Left renal cortex interstitium (tissue), 4 donors: ENCODE measurements at places on chromosomes 3 and 15.

GRCh38 chr3:32994045-32994444, 42.6 kb downstream of the CCR4 start:
- DNase-seq, result no peak

DNA sequence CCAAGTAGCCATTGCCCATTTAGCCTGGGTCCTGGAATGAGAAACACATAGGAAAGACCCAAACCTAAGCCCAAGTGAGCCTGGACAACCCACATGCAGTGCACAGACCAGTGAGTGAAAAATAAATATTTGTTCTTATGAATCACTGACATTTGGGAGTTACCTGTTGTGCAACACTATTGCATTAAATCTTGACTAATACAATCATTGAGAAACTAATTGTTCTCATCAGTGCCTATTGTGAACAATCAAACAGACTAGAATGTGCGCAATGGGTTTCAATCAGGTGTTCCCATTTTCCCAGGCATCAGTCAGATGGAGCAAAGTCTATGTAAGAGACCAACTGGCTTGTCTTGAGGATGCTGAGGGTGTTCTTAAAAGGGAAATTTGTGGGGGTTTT, 54.7 kb upstream of the CNOT10 start:
- DNase-seq, result no peak

DNA sequence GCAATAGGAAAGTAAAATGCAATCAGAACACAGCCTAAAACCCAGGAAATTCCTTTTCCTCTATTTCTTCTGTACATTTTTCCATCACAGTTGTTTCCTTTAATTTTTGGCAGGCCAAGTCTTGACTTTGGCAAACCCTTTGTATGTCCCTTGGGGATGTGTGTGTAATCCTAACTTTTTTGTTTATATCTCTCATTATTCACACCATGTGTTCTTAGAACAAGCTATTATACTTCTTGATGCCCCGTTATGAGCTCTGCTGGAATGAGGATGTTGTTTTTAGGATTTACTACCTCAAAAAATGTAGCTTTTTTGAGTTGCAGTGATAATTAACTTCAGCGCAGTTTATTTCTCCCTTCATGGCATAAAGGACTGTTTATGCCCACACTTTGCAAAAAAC, 123.4 kb downstream of the ABI3BP start:
- DNase-seq, result no peak

- no peak for DNase-seq
Observed at GRCh38 chr15:62901087-62901486, 141.5 kb upstream of the TPM1 start.

GRCh38 chr15:61623746-61624145, 394.6 kb upstream of the RORA start:
- no peak for DNase-seq

DNA sequence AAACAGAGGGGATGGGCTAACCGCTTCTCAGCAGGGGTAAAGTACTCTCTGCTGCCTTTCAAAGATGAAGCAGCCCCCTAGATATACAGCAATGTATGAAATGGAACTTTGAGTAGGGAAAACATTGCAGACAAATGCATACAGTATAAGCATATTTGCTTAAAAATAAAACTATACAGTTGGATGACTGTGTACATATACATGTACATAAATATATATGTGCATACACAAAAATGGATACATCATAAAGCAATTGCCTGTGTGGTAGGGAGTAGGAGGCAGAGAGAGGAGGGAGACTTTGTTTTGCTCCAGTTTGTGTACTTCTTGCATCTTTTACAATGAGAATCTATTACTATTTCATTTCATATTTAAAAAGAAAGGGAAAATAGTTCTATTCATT, 28.4 kb downstream of the NSMCE3 start:
- DNase-seq, result no peak

DNA sequence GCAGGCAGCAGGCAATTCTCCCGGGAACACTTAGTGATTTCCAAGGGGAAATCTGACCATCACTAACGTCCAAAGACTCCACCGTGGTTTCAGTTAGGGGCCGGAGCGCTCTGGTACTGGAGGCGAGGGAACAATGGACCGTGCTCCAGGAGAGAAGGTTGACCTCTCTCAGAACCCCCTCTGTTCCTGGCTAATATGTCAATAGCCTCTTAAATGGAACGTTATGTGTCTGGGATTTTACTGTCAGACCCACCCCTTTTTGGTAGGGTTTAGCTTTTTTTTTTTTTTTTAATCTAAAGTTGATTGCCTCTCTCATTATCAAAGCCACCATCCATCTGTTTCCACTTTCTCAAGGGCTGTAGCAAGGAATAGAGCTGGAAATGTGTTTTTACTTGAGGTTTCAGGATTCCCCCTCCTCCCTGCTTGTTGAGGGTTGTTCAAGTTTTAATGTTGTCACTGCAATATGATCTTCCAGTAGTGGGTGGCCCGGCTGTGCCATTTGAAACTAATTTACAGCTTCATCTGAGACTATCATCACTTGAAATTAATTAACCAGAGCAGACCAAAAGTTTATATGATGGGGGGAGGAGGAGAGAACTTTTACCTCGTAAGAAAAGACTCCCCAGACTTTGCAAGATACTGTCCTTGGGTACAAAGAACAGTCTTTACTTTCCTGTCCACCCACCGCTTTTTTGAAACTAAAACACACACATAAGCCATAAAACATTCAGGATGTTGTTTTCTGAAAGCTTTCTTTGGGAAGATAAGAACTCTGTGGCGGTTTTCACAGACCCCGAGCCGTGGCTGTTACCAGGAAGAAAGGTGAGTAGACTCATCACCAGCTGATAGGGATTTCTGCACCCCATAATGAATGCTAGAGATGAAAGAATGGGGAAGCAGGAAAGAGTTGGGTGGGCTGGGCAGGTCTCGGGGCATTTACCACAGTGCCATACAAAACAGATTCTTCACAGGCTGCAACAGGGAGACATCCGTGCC, 187.8 kb downstream of the UACA start:
- no peak for DNase-seq

DNA sequence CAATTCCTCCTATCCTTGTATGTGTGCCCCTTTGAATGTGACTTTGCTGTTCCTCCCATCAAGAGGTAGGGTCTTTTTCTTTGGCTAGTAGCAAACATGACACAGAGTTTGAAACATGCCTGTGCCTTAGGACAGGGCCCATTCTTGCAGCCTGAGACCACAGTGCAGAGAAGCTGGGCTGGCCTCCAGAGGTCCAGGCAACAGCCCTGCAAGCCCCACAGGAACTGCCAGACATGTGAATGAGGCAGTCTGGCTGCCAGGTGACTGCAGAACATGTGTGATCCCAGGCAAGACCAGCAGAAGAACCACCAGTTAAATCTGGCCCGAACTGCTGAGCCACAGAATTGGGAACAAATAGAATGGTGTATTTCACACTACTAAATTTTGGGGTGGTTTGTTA, 1.2 kb upstream of the HGD start:
- no peak for DNase-seq

- no peak for DNase-seq
Observed at GRCh38 chr15:75902129-75902557, 1.5 kb upstream of the FBXO22 start.

DNA sequence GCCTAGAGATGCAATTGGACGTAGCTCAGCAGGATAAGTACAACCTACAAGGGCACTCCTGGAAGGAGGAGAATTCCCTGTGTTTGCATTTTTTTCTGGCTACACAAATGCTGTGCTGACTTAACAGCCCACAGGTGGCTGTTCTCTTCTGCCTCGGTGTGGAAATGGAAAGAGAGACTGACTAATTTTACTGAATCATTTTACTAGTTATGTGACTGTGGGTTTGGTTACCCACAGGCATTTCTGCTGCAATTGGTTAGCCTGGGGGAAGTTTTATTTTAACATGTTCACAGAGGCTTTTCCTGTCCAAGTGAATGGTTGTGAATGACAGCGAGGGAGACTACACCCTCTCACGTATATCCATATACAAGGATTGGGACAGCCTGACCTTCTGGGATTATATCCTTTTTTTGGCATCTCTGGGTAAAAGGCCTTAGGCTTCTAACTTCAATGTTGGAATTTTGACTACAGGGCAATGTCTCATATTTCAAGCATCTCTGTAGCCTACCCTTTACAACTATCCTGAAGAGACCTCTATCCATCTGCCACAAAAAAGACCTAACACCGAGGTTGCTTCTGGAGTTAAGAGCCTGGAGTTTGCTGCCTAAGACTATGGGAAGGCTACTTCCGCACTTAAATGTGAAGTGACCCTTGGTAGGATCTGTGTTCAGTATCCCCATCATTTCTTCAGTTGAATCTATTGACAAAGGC, 67.2 kb upstream of the TP63 start:
- no peak for DNase-seq

GRCh38 chr3:99776516-99777209, 41.0 kb upstream of the CMSS1 start:
- DNase-seq, result no peak

DNA sequence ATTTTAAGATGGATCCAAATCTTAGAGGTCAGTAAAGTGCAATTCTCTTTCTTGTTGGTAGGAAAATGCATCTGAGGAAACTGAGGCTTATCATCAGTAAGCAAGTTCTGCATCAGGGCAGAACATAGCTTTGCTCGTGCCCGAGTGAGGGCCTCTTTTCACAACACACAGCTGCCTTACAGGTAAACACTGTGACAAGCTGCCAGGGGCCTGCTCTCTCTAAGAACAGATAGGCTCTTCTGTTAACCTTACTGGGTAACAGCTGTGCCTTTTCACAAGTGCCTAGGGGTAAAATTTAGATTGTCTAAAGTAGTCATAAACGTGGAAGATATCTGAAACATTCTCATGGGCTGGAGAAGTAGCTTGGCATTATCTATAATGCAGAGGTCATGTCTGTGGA, 118.1 kb downstream of the C3orf38 start:
- no peak for DNase-seq

DNA sequence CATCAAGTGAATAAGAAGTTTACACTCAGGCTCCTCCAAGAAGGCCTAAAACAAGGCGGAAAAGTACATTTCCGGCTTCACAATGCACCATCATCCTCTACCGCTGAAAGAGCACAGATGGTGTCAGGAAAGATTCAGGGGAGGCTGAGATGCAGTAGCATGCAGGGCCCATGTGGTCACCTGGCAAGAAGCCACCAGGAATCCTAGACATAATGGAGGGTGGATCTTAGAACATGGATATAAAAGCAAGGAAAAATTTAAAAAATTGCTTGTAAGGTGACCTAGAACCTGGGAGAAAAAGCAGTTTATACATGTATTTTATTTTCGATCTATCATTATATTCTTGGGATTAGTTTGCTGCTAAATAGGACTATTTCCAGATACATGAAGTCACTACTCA, 21.9 kb upstream of the OTOL1 start:
- no peak for DNase-seq

GRCh38 chr3:58173669-58174398, 36.9 kb downstream of the DNASE1L3 start:
- no peak for DNase-seq

GRCh38 chr15:37594417-37594816, 340.0 kb upstream of the TMCO5A start:
- no peak for DNase-seq

DNA sequence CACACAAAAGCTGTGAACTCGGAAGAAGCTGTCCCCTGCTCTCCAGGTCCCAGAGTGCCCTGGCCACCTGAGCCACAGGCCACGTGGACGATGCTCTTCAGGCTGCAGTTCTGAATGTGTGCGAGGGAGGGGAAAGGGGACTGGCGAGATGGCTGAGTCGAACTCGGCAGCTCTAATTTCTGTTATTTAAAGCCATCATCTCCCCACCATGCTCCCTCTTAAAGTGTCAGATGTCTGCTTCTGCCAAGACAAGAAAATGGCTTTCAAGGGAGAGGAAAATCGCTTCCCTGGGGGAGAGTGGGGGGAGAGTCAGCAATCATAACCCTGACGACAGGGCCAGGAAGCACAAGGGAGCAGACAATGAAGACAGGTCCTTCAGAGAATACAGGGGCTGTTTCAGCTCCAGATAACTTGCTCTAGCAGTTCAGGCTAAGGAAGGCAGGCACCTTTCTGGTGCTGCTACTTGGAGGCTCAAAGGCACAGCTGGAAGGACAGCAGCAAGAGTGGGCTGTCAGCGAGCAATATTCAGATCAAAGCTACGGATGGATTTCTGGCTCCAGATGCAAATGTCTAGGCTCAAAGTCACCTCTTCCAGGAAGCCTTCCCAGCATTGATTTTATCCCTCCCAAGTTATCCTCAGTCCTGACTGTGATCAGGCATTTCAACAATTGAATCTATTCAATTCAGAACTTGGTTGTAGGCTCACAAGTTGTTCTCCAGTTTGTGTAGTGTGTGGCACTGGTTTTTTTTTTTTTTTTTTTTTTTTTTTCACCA, 15.5 kb upstream of the CCDC33 start:
- DNase-seq, result no peak

DNA sequence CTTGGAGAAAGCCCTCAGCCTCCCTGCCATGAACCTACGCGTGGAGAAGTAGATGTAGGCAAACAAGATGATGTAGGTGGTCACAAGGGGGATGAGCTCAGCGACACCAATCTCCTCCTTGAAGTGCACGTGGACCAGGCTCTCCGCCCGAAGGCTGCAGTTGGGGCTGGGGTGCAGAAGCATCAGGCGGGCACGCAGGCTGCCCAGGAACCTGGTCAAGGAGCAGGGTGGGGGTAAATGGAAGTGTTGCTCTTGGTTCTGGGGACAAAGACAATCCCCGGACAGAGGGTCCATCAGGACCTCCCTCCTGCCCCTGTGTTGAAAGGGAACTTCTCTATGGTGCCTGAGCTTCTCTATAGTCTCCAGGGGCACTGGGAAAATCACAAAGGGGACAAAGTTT, 45.1 kb downstream of the PTPN23 start:
- DNase-seq, result no peak

DNA sequence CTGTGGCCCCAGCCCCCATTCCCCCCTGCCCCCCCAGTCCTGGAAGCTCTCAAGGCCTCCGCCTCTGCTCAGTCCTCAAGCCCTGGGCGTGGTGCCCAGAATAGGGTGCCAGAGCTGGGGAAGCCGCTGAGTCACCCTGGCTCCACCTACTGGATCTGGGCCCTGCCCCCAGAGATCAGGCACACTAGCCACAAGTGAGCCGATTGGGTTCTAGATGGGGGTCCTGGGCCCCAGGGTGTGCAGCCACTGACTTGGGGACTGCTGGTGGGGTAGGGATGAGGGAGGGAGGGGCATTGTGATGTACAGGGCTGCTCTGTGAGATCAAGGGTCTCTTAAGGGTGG, 5.7 kb downstream of the EIF4G1 start:
- DNase-seq, result no peak

- DNase-seq, result no peak
Observed at GRCh38 chr3:127673191-127674100, 694 bp downstream of the ABTB1 start.

GRCh38 chr15:32733281-32733680, 15.5 kb downstream of the GREM1 start:
- no peak for DNase-seq

GRCh38 chr15:89912674-89913396, at the start of gene ARPIN:
TSS of gene ARPIN (minus strand) at chr15:89912952. CDS start at chr15:89912835, 117 bp downstream.
- no peak for DNase-seq

DNA sequence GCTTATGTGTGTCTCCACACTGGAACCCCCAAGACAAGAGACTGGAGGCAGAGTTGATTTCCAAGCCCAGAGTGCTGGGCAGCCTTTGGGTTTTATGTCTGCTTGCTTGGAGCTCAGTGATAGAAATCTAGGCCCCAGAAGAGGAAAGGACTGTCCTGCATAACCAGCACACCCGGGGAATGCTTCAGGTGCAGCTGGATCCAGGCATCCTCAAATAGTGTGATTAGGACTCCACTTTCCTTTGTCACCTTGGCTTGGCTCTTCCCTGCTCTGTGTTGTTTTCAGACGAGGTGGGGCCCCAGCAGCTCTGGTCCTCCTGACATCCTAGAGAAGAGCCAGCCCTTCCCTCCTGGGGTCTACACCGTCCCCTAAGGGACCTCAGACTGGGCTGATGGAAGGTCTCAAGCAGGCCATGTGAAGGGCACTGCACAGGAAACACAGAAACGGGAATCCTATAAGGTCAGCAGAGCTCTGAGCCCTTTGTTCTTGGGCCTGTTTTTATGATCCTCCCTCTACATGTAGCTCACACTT, 143.7 kb downstream of the TJP1 start:
- DNase-seq, result no peak
